ENCODE measurements at places on chromosomes 12 and 14. TPM values are rescaled to one million over a fixed set of nuclear protein-coding genes. Genes with fewer than 3 reads are reported as not detected.

DEGS2 gene
- 51.5 TPM for total RNA-seq

GRCh38 chr14:103775506-103775905, 59.9 kb downstream of the ZFYVE21 start:
- ATAC-seq = no peak

DNA sequence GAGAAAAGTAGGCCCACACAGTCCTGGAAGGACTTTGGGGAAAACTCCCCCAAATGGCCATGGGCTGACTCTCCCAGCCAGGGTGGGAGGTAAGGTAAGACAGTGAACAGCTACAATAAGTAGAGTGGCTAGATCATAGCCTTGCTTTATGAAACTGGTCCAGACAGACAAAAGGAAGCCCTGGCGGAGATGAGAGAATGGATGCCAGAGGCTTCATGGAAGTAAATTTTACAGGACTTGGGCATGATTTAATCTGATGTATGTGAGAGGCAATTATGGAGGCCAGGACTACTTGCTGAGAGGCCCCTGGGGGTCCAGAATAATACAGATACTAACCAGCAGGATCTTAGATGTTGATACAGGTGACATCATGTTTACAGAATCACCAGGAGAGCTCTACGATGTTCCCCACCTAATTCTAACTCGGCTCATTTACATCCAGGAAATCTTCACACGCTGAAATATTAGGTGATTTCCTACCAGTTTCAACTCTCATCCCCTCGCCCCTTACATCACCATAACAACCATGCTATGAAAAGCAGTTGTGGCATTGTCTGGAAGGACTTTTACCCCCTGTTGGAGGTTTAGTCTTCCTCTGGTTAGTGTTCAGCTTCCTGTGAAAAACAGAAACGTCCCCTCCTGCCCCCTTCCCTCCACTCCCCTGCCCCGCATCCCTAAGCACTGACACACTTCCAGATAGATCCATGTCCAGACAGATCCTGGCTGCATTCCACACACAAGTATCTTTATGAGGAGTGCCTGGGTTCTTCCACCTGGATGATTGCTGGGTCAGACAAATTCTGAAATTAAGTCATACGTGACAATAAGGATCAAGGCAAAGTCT, 39.5 kb upstream of the NT5DC3 start:
- ATAC-seq = no peak

DNA sequence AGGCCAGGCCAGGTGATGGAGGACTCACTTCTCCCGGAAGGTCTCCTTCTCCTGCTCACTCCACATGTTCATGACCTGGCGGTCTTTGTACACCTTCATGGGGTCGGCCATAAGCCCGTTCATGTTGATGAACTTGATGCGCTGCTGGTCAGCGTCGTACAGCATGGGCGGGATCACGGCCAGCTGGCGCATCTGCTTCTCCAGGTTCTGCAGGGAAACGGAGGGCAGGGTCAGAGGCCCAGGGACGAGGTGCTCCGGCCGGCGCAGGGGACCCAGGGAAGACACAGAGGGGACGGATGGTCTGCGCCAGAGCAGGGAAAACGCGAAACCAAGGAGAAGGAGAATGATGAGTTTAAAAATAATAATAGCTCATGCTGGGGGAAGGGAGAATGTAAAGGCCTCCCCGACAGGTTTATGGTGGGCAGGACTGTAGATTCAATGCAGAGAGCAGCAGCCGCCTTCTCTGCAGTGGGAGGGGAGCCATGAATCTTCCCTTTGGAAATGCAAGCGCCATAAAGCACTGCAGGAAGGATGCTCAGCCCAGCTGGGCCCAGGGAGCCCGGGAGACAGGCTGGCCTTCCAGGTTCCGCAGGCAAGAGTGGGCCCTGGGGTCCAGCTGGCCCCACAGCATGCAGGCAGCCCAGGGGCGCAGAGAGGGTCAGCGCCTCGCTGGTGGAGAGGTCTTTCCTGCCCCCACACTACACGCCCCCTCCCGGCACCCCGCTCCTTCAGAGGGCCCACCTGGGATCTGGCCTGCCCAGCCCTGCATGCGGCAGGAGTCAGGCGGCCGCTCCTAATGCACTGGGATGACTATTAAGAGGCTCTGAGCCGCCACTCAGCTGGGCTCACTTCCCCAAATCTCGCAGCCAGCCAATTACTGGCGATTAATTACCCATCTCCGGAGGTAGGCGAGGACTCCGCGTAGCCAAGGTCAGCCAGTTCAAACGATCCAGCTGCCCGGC, 132.0 kb downstream of the RFLNA start:
- no peak for ATAC-seq

GRCh38 chr14:89607453-89607852, 190.4 kb upstream of the FOXN3 start:
- ATAC-seq = no peak

- no peak for ATAC-seq
Measured at GRCh38 chr14:90600619-90601018, 203.8 kb downstream of the CALM1 start.

- no peak for ATAC-seq
Measured at GRCh38 chr12:11652351-11653040, 3.0 kb downstream of the ETV6 start.

Measured in esophagus mucosa (tissue), 1 donor.